ENCODE measurements at places on chromosomes 7 and 10. TPM values are rescaled to one million over a fixed set of nuclear protein-coding genes. Genes with fewer than 3 reads are reported as not detected.

Gene KIAA1217
- total RNA-seq: 1.3 TPM

GRCh38 chr10:16809074-16809718 lies 8.0 kb downstream of the RSU1 start:
- no peaks in the 10 kb centered on the region for H3K27me3 ChIP-seq
- DNase-seq: peak; percentile 83
- H3K36me3 ChIP-seq: peaks cover 15% of the 10 kb centered on the region

GRCh38 chr7:2611401-2611800 lies 20.4 kb upstream of the TTYH3 start:
- no peaks in the 10 kb centered on the region for H3K27me3 ChIP-seq
- no peak overlapping the region for H3K4me3 ChIP-seq
- no peak for DNase-seq

GRCh38 chr10:17340144-17340829 lies 112.2 kb downstream of the VIM start:
- H3K27me3 ChIP-seq: peaks cover 2% of the 10 kb centered on the region
- no peak for DNase-seq
- H3K4me1 ChIP-seq: no peaks in the 10 kb centered on the region
- peaks cover 4% of the 10 kb centered on the region for H3K36me3 ChIP-seq
- H3K4me3 ChIP-seq: no peak overlapping the region

GRCh38 chr7:139798892-139799291 lies 21.1 kb upstream of the HIPK2 start:
- no peak overlapping the region for H3K27ac ChIP-seq
- no peak overlapping the region for H3K4me3 ChIP-seq
- H3K27me3 ChIP-seq: no peaks in the 10 kb centered on the region

DNA sequence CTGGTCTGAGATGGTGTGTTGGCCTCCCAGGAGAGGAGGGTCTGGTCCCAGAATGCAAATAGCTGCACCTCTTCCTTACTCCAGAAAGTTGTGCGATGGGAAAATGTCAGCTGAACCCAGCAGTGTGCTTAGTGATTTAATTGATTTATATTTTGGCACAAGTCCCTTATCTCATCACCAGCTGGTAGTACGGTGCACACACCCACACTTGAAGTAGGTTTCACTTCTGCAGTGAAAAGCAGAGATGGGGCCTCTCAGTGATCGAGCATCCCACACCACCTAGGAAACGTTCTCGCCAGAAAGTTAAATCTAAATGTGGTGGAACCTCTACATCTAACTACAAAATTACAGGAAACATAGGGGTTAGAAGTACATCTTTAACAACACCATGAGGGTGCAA lies 80.4 kb downstream of the UBE3C start:
- H3K27ac ChIP-seq: no peak overlapping the region
- DNase-seq: no peak
- H3K27me3 ChIP-seq: no peaks in the 10 kb centered on the region

Gene PANK1
- 3.9 TPM for total RNA-seq

DNA sequence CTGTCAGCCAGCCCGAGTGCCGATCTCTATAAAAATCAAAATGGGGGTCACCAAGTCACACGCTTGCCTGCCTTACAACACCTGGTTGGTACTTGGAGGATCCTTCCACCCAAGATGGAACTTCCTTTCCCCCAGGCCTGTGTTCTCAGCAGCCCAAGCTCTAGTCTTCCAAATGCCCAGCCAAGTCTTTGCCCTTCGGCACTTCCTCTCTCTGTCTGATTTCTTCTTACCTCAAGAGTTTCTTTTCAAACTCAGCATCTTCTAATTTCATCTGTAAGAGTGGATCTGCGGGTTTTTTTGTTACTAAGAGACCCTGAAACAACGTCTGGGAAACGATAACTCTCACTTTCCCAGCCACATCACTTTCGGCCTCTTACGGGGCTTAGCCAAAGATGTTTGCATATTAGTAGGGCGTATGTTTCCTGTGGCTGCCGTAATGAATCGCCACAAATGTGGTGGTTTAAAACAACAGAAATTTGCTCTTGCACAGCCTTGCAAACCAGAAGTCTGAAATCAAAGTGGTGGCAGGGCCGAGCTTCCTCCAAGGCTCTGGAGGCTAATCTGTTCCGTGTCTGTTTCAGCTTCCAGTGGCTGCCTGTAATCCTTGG lies 219.9 kb downstream of the TCF7L2 start:
- no peaks in the 10 kb centered on the region for H3K27me3 ChIP-seq
- DNase-seq: peak; percentile 53
- no peak overlapping the region for H3K4me3 ChIP-seq
- H3K36me3 ChIP-seq: no peaks in the 10 kb centered on the region
- H3K27ac ChIP-seq: no peak overlapping the region

GRCh38 chr10:123428391-123428790 lies 237.8 kb upstream of the GPR26 start:
- no peak for DNase-seq
- no peak overlapping the region for H3K4me3 ChIP-seq
- no peak overlapping the region for H3K27ac ChIP-seq
- no peaks in the 10 kb centered on the region for H3K4me1 ChIP-seq

DNA sequence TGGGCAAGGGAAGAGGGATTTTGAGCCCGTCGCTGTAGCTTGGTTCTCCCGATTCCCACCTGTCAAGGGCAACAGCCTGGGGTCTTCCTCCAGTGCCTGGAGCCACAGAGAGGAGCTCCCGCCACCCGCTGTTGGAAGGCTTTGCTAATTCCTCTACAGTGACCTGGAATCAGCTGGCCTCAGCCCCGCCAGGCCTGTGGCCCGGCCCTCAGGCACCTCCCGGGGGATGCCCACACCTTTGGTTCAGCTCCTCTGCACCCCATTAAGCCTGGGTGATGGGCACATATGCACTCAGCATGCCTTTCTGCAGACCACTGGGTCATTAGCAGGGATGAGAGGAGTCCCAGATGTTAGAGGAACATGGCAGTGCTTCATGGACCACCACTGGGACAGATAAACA lies 121.4 kb upstream of the MKI67 start:
- DNase-seq: no peak
- no peaks in the 10 kb centered on the region for H3K27me3 ChIP-seq
- no peaks in the 10 kb centered on the region for H3K36me3 ChIP-seq
- no peaks in the 10 kb centered on the region for H3K4me1 ChIP-seq
- H3K4me3 ChIP-seq: no peak overlapping the region

DNA sequence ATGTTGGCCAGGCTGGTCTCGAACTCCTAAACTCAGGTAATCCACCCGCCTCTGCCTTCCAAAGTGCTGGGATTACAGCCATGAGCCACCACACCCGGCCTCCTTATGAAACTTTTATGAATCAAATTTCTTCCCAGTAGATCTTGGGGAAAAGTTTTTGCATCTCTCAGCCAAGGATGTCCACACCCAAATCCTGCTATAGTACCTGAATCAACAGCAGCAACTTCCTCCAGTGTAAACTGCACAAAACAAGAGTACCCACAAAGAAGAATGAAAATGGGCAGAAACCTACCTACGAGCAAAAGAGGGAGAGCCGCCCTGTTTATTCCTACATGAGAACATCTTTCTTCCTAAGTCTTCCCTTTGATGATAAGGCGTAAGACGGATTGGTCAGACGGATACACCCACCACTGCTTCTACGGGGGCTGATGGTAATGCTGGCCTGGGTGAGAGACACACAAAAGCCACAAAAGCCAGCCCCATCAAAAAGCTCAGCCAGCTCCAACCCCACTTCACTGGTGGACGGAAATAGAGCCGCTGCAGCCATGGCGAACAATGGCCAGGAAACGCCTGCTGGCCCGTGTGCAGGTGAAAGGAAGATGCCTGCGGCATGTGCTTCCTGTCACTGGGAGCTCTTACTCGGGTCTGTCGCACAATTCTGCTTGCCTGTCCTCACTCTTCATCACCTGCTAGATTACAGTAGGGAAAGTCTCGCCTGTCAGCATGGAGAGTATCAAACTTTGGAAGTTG lies 10.4 kb downstream of the JCAD start:
- H3K36me3 ChIP-seq: no peaks in the 10 kb centered on the region
- peaks cover 17% of the 10 kb centered on the region for H3K4me1 ChIP-seq
- no peak overlapping the region for H3K27ac ChIP-seq
- peaks cover 59% of the 10 kb centered on the region for H3K27me3 ChIP-seq
- peak; percentile 14 for DNase-seq
- peak overlapping the region; percentile 9 for H3K4me3 ChIP-seq

DNA sequence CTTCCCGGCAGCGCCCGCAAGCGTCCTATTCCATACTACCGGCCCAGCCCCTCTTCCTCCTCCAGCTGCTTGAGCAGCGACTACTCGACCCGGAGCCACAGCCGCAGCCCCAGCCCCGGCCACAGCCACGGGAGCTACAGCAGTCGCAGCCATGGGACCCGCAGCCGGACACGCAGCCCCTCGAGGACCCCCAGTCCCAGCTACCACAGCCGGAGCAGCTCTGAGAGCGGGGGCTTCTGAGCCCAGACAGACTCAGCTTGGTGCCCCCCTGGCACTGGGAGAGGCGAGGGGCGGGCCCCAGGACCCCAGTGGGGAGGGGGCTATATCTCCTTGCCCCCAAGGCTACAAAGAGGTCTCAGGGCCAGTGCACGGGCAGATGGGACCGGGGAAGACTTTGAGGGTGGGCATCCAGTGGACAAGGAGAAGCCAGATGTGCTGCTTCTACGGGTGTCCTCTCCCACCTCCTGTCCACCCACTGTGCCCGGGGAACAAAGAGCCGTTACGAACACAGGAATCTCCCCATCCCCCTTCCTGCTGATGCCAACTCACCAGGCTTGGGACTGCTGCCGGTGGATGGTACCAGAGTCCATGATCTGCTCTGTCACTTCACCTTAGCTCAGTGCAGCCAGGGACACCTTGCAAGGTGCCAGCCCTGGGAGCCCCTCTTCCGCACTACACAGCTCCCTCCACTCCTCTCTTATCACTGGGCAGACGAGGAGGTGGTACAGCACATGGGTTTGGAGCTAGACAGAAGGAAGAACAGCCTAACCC lies 16.7 kb upstream of the HSPB1 start:
- H3K27me3 ChIP-seq: peaks cover 22% of the 10 kb centered on the region
- H3K27ac ChIP-seq: no peak overlapping the region
- H3K36me3 ChIP-seq: no peaks in the 10 kb centered on the region
- H3K4me1 ChIP-seq: peaks cover 9% of the 10 kb centered on the region

DNA sequence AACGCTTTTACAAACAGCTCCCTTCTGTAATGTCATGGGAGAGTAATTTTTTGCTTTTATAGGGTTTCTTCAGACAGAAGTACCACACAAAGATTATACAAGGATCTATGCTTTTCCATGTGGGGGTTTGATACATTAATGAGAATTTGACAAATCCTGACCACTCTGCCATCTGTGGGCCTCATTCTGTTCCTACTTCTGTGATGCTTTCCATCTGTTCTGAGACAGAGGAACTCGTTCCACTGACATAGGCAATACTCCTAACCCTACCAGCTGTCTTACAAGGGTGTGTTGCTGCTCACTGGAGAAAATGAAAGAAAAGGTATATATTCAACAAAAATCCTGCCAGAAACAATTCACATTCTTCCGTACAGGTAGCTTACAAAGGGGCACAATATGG lies 59.4 kb upstream of the NAMPT start:
- peaks cover under 1% of the 10 kb centered on the region for H3K27me3 ChIP-seq
- H3K36me3 ChIP-seq: peaks cover 71% of the 10 kb centered on the region
- H3K4me3 ChIP-seq: no peak overlapping the region
- DNase-seq: no peak
- H3K4me1 ChIP-seq: peaks cover 66% of the 10 kb centered on the region

Gene LIPN
- total RNA-seq: not detected

Gene TACC2
- not detected for total RNA-seq

GRCh38 chr7:13846386-13846785 lies 143.1 kb downstream of the ETV1 start:
- H3K27ac ChIP-seq: no peak overlapping the region
- DNase-seq: no peak
- no peak overlapping the region for H3K4me3 ChIP-seq
- peaks cover 16% of the 10 kb centered on the region for H3K4me1 ChIP-seq
- H3K36me3 ChIP-seq: no peaks in the 10 kb centered on the region

DNA sequence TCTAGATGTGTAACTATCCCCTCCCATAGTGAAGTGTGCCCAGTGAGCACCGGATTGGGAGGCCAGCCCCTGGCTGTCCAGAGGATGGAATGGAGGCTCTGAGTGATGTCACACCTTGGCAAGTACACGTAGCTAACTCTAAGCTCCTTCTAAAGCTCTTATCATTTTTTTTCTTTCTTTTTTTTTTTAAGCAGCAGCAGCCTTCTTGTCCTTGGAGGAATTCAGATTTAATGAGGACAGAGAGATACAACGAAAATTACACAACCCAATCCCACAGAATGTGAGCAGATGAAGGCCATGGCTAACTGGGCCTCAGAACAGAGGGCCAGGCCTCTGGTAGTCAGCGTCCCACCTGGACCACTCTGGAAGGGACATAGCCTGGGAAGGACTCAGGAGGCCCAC lies 11.3 kb downstream of the TNS3 start:
- H3K4me1 ChIP-seq: peaks cover 2% of the 10 kb centered on the region
- no peaks in the 10 kb centered on the region for H3K36me3 ChIP-seq
- DNase-seq: no peak
- peaks cover 2% of the 10 kb centered on the region for H3K27me3 ChIP-seq

Measured in activated CD8-positive, alpha-beta T cell treated with anti-CD3 and anti-CD28 coated beads for 36 hours (primary cell).